Activated gamma-delta T cell (primary cell): ENCODE measurements at places on chromosomes 12 and 14.

DNA sequence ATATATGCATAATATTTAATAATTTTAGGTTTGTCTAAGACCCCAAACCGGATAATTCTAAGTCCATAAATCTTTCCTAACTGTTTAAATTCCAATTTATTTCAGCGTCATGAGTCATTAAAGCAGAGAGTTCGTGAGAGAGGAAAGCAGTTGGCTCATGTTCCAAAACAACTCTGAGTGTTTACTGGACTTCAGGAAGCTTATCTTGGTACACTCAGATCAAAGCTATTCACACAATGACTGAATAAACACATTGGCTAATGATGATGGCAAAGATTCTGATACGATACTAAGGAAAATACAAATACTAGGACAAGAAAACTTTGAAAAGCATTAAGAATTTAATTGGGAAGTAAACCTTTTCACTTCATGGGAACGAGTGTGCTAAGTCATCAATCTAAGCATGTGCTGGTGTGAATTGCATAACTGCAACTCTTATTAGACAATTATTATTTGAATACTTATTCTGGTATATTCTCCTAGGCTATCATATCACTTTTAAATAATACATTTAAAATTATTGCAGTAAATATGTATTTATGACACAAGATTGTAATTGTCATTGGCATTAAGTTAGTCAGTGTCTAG is 34.8 kb upstream of the CLEC14A start:
- DNase-seq, result no peak

DNA sequence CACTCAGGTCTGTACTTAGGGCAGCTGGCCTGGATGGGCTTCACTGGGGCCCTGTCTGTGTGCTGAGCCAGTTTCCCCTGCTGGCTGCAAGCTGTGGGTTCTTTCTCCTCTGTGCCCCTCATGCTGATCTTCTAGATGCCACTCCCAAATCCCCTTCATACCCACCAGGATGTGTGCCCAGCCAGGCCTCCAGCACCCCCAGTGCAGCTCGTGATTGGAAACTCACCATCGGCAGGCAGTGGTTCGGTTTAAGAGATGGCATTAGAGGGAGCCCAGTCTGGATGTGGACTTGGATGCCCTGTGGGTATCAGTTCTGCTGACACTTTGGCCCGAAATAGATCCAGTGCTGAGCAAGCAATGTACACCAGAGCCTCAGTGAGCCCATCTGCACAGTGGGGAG is 5.9 kb downstream of the TCL1B start:
- DNase-seq, result no peak

GRCh38 chr14:68513137-68513536 is 279.7 kb downstream of the ZFP36L1 start:
- DNase-seq, result no peak

GRCh38 chr14:52042371-52043289 is 26.2 kb downstream of the NID2 start:
- no peak for DNase-seq

GRCh38 chr12:104359216-104359615 is 55.7 kb downstream of the EID3 start:
- DNase-seq, result no peak

DNA sequence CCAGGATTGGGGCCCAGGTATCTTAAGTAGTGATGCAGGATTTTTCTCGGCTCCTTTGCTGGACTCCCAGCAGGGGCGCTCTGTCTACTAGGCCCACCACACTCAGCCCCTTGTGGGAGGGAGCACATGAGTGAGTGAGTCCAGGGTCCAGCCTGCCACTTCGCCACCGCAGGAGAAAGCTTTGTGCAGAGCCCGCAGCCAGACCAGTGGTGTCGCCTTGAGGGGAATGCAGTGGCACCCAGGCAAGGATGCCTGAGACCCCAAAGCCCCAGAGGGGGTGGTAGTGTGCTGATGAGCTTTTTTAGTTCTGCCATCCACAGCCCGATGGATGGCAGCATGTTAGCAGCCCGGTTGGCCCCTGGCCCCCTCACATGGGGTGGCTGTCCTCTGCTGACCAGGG is 5.4 kb upstream of the MRPS35 start:
- DNase-seq, result no peak

GRCh38 chr12:48151103-48151771 is 6.1 kb downstream of the ASB8 start:
- DNase-seq, result no peak

DNA sequence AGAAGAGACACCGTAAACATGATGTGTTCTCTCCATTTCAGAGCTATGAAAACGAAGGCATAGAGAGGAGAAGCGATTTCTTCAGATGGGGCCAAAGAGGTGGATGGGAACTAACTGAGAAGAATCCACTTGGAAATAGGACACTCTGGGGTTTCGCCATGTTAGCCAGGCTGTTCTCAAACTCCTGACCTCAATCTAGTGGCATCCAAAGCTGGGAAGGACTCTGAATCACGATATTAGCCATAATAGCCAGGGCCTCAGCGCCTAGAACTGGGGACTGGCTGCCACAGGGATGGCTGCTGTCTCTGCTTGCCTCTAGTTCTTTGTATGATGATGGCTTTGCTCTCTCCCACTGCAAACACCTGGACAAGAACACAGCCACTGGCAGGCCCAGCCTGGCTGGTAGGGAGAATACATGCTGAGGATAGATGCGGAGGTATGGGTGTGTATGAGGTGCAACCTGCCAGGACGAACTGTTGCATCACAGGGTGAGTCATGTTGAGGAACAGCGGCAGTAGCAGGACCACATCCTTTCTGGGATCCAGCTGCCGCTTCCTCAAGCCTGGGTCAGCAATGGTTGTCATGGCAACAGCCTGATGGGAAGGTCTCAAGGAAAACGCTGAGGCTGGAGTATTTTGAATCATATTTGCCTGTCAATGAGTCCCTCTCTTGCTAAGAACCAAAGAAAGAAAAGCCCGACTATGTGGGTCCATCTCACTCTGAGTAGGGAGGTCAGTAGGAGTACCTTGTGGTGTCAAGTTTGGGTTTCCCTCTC is 31.1 kb downstream of the CCDC177 start:
- DNase-seq, result no peak

GRCh38 chr12:51186465-51187085 is 13.6 kb upstream of the TFCP2 start:
- DNase-seq, result no peak

GRCh38 chr14:74572726-74573301 is 39.2 kb downstream of the LTBP2 start:
- DNase-seq, result no peak

DNA sequence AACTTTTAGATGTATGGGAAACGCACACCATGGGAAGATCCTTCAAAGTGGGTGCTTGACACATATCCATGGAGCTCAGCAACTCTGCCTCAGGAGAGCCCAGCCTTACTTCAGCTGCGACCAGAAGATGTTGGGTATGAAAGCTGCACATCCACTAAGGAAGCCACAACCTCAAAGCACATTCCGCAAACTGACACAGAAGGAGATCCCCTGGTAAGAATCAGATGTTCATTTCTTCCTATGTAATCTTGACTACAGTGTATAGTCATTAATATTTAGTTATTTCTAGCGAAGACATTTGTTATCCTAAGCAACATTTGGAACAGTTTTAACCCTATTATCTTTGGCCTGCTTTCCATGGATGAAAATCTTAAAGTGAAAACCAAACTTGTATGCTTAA is 374.2 kb downstream of the NAV3 start:
- DNase-seq, result no peak

GRCh38 chr12:106062693-106063092 is 76.1 kb downstream of the NUAK1 start:
- no peak for DNase-seq

- DNase-seq, result no peak
These were observed 29.9 kb upstream of the SLC38A2 start for GRCh38 chr12:46402451-46402850.

DNA sequence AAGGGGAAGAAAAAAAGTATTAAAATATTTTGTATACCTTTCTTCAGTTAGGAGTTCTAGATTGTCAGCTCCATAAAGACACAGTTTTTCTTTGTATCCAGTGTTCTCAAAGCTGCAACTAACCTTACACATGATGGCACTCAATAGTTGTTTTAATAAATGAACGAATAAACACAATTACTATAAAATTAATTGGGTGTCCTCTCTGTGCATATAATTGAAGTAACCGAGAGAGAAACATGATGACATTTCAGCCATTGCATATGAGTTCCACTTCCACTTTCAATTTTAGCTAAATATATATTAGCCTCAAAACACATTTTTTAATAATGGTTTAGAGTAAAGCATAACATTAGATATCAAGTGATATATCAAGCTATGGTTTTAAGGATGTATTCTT is 671.2 kb downstream of the LRFN5 start:
- no peak for DNase-seq

GRCh38 chr12:106767954-106768822 is 6.3 kb upstream of the RIC8B start:
- DNase-seq, result no peak

GRCh38 chr14:63512861-63513260 is 30.3 kb downstream of the PPP2R5E start:
- no peak for DNase-seq

GRCh38 chr14:87547536-87547935 is 445.4 kb downstream of the GALC start:
- DNase-seq, result no peak

DNA sequence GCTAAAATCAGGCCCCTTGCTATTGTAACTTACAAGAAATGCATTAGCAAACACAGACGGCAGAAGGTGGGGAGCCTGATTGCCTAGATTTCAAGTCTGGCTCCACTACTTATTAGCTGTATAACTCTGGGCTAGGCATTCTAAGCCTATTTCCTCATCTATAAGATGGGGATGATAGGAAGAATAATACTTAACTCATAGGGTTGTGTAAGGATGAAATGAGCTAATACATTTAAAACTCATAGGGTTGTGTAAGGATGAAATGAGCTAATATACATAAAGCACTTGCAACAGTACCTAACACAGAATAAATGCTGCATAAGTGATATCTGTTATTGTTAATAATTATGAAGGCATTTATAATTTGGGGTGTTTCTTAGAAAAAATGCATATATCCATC is 60.1 kb upstream of the DIO2 start:
- no peak for DNase-seq

DNA sequence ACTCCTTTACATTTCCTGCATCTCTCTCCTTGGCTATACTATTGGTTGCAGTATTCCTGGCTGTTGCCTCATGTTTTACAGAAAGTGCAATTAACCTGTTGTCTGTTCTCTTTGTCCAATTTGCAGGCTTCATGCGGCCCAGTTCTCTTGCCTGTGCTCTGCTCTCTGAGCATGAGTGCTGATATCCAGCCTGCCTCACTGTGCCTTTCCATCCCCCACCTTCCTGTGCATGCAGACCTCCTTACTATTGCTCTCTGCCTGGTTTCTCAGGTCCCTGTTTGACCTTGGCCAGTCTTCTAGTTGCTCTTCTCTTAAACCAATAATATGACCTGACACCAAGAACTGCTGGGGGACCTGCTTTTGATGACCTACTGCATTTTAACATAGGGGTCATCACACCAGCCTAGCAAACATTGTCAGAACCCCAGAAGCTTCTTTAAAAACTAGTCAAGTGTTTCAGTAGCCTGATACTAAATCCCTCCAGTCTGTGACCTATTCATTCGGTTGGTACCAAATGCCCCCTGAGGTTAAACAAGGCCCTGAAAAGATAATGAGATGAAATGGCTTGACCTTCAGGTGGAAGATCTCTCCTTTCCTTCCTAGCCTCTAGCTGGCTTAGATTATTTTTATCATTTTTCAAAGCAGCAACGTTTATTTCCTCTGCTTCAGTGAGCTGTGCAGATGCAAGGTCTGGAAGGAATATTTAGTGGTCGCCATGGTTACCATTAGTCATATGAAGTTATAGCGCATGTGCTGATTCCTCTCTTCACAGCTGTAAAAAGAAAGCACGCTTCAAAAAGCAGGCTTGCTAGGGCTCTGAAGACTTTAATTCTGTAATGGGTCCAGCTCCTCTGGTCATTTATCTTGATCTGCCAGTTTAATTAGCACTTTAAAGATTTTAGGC is 216.5 kb downstream of the PHLDA1 start:
- no peak for DNase-seq

DNA sequence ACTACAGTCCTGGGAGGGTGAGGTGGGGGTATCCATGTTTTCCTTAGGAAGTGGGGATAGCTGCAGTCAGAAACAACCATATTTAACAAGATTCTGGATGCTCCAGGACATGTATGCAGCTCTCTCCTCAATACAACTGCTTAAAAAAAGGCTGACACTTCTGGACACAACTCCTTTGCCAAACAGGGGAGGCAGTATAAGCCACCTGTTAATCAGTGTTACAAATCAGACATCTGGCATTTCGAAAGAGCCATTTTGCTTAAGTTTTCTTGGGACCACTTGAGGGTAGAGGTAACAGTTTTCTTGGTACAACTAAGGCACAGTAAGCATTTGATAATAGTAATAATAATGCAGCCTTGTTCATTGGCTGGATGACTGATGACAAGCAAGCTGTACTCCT is 47.1 kb downstream of the RPGRIP1 start:
- no peak for DNase-seq

GRCh38 chr14:72617391-72618031 is 276.4 kb downstream of the DPF3 start:
- DNase-seq, result no peak

DNA sequence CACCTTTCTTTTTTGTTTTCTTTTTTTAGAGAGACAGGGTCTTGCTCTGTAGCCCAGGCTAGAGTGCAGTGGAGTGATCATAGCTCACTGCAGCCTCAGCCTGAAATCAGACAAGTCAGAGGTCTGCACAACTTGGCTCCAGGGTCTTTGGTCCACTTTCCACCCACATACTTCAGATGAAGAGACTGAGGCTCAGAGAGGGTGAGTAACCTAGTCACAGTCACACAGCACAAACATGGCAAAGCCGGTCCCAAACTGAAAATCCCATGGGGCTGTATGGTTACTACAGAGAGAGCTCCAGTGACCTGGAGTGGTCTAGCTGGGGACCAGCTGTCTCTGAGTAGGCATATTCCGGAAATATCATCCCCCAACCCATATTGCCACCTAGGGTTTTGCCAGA is 19.2 kb downstream of the LHX5 start:
- no peak for DNase-seq

- DNase-seq, result no peak
These were observed 264.2 kb downstream of the RGS6 start for GRCh38 chr14:72196237-72197015.

GRCh38 chr12:81692008-81692407 is 67.1 kb downstream of the PPFIA2 start:
- DNase-seq, result no peak

- no peak for DNase-seq
These were observed 58.1 kb upstream of the CCND2 start for GRCh38 chr12:4215229-4216186.

DNA sequence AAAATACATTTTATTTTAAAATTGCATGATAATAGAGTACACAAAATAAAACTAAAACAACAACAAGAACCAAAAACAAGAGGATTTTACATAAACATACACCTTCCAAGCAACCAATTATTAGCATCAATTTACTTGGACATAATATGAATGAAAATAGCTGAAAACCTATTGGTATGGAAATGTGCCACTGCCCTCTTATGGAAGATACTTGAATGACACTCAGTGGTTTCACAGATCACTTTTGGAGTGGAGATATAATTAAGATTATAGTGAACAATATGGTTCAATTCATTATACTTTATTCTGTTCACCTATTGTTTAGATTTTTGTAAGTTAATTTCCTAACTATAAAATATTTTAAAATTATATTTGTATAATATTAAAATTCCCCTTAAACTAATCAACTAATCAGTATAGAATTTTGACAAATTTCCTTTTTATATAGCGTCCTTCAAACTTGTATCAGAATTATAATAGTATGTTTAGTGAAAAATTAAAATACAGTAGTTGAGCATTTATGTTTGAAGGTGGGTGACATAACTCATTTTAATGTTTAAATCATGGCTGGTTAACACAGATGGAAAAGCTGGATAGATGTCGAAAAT is 70.1 kb downstream of the SLC6A15 start:
- no peak for DNase-seq

GRCh38 chr14:67186789-67187584 is 2.3 kb upstream of the GARIN2 start:
- no peak for DNase-seq
